Esophagus (tissue), 2 donors: ENCODE measurements at places on chromosomes 3 and 15. TPM values are rescaled to one million over a fixed set of nuclear protein-coding genes. Genes with fewer than 3 reads are reported as not detected.

The CELF6 gene
- 1.0 TPM for polyA plus RNA-seq

The CHRM5 gene
- polyA plus RNA-seq = not detected

The ITGB5 gene
- 39.6 TPM for polyA plus RNA-seq

The TRIM42 gene
- not detected for polyA plus RNA-seq

The DOCK3 gene
- polyA plus RNA-seq = 2.8 TPM

The SERINC4 gene
- polyA plus RNA-seq = 0.18 TPM

The IFT80 gene
- polyA plus RNA-seq = 9.2 TPM

The GRK7 gene
- not detected for polyA plus RNA-seq
